ENCODE measurements at places on chromosomes 1 and 21.
A peak's percentile ranks its signal among the peaks of the same experiment; 100 is the strongest.

DNA sequence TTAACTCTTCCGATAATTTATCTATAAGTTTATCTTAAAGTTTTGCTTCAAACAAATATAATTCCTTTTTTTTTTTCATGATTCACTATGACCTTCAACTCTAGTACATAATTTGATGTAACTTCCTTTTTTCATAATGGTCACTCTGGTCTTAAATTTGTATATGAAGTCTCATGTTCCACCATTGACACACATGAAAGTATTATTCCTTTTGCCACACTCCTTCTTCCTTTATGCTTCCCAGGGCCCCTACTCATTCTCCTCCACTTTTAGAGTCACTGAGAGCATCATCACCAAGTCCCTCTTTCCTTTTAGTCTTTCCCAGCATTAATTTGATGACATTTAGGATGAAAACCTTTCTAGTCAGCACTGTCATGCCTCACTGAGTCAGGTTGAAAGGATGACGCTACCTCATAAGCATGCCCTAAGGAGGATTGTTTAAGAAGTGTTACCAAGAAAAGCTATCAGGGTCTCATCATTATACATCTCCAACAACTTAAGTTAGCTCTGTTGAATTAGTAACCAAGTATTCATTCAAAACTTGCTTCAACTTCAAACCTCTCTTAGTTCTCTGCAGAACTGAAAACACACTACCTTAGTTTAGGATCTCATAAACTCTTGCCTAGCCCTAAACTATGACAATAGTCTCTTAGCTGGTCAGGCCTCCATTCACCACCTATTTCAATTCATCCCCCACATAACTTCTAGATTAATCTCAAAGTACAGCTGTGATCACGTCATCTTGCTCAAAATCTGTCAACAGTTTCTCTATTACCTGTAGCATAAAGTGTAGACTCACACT, 14.5 kb downstream of the AUNIP start:
- no peak for DNase-seq

DNA sequence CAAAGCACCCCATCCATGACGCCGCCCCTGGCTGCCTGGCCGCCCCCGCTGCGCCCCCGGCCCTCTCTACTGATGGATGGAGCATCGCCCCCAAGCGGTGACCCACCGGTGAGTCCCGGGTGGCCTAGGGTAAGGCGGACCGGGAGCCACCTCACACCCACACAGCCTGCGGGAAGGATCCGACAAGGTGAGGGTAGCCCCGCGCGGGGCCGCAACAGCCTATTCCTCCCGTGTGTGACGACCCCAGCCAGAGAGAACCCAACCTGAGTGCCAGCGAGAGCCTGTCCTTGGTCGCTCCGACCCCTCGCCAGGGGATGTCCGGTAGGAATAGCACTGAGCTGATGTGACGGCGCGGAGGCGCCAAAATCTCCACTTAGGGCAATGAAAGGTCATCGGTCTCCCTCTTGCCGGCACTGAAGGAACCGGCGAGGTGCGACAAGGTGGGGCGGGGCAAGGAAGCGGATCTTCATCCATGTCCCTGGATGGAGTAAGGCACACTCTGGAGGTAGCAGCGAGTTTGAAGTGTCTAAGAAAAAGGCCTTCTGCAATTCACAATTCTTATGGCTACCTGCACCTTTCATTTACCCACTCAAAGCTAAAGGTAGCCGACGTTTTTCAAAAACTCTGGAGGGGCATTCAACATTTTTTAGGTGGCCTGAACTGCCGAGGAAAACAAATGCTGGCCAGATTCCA, 19.7 kb upstream of the CHIA start:
- no peak for DNase-seq

DNA sequence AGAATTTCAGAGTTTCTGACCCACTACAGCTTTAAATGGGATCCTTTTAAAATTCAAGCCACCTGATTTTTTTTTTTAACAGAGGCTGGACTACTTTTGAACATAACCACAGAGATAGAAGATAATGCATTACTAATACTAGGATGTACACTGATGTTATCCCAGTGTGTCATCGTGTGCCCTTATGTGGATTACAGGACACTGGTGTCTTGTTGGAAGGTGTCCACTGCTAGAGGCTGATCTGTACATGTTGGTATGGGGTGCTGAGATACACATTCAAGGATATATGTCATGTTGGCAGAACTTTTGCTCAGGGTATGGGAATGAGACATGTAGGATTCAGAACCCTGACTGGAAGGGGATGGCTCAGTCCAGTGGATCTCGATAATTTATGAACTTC, 56.3 kb downstream of the INAVA start:
- no peak for DNase-seq

- no peak for DNase-seq
Measured at GRCh38 chr21:27333096-27333495, 366.2 kb upstream of the ADAMTS5 start.

GRCh38 chr1:183021405-183022201, 1.6 kb upstream of the LAMC1 start:
- DNase-seq, result no peak

DNA sequence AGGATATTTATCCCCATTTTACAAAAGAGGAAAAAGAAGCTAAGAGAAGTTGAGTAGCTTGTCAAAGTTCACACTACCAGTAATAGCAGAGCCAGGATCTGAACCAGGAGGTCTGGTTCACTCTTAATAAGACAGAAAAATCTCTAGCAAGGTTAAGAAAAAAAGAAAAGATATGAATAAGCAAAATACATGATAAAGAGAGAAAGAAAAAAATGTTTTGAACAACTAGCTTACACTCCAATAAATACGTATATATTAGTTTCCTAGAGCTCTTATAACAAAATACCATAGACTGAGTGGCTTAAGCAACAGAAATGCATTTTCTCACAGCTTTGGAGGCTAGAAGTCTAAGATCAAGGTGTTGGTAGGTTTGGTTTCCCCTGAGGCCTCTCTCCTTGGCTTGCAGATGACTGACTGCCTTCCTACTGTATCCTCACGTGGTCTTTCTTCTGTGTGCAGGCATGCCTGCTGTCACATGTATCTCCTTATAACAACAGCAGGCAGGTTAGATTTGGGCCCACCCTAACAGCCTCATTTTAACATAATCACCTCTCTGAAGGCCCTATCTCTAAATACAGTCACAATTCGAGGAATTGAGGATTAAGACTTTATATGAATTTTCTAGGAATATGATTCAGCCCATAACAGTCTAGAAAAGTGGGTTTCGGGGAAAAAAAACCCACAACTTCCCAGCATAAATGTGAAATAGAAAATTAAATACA, 60.4 kb downstream of the LEPR start:
- no peak for DNase-seq

DNA sequence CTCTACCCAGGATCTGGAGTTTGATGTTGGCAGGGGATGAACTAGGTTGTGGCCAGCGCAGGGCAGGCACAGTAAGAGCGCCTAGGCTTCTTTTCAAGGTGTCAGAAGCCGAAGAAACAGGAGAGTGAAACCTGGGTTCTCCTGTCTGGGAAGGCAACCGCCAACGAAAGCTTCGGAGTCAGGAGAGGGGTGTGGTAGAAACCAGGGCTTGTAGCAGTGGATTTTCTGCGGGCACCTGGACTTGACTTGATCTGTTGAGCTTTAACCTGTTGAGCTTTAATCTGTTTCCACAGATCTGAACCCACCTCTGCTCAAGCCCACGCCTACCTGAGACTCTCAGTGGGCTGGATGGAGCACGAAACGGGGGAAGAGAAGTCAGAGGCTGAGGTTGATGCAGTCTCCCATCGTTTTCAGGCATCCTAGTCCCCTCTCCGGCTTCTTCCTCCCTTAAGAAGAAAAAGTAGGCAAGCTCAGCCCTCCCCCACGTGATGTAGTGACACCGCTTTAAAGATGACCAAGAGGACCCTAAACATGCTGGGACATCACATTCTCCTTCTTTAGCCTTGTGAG, 9.3 kb downstream of the HLX start:
- no peak for DNase-seq

- no peak for DNase-seq
Measured at GRCh38 chr1:224160171-224160682, 22.8 kb upstream of the DEGS1 start.

- peak; percentile 53 for DNase-seq
Measured at GRCh38 chr1:36366091-36366661, 19.5 kb downstream of the STK40 start.

GRCh38 chr1:118101515-118101844, 83.5 kb downstream of the SPAG17 start:
- DNase-seq, result no peak

DNA sequence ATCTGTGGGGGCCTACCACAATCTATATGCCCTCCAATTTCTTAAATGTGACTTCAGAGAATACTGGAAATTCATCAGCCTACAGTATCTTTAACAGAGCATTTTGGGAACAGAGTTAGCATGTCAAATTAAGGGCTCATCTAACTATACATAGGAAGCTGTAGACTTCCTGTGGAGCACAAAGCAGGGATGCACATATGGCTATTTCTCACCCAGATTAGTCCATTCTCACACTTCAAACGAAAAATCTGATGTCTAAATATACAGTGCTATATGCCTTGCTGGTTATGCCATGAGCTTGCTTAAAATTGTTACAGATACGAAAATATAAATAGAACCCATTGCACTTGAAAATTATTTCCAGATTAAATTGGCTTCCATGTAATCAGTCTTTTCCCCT, 1922.8 kb downstream of the MRPL39 start:
- DNase-seq, result no peak

DNA sequence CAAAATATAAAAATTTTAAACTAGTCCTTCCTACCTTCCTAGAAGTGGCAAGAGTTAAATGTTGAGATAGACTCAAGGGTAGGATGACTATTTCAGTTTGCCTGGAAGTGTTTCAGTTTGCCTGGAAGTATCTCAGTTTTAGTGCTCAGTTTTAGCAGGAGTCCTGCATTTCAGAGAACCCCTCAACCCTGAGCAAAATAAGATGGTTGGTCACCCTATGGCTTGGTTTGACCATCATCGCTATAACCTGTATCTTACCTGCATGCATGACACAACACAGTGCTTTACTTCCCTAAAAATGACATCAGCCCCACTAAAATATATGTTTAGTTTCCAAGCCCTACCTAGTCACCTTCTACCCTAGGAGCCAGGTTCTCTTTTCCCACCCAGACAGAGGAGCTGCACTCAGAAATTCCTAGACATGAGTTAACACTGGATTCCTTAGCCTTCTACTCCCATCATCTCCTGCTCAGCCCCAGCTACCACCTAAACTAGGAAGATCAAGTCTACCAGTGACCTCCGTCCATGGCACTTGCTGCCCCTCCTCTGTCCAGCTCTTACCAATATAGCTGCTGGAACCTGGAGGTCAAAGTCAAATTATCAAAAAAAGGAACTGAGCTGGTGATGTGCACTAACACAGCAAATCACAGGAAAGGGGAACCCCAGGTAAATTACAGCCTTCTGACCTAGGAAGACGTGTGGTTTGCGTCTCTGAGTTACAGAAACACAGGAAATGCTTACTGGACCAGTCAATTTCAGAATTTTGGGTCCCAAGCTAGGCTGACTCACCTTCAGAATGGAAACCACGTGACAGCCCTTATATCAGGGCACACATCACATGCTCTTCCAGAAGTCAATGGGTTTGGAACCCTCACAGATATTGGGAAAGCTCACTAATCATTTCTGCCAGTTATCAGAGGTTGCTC, 2.2 kb upstream of the G0S2 start:
- no peak for DNase-seq

DNA sequence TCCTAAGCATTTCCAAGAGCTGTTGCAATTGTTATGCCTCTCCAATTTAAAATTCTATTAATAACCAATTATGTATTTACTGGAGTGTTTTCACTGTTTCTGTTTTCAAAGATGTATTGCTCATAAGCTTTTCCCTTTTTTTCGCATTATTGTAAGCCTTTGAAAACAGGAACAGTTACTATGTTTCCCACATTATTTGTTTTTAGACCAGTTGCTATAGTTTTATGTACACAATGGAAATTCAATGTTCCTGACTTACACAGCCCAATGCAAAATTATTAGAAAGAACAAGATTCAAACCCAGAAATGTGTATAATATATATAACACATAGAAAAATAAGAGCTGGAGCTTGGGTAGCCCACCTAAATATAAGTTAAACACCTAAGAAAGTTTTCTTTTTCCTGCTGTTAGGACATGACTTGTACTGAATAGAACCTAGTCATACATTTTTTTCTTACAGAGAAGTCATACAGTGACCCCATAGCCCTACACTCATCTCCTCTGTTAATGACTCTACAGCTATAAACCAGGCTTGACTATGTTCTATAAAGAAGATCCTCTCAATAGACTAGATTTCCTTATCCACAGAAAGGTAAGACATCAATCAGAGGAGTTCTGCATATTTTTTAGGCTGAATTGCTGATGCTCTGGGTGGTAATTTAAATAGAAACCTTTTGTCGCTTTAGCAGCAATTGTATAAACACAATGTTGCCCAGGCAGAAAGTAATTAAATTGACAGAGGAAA, 299.6 kb downstream of the USH2A start:
- DNase-seq, result no peak

DNA sequence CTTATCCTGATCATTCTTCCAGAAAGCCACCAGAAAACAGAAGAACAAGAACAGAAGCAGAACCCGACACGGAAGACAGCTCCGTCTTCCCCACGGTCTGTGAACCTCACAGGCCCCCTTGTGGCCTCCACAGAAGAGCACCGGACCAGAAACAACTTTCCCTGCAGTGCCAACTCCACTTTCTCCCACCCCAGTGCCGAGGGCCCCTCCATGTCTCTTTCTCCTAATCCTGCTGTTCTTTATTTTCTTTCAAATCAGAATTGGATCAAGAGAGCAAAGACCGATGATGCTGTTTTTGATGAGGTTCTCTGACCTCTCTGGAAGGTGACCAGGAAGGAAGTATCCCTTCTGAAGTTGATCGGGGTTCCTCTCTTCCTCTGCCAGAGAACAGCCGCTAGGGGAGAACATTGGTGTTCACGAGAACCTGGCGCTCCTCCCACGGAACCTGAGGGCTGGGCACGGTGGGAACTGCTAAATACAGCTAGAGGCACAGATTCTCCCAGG, 58.9 kb upstream of the CTTNBP2NL start:
- no peak for DNase-seq

- DNase-seq, result no peak
Measured at GRCh38 chr1:194300776-194301175, 1114.4 kb upstream of the B3GALT2 start.

DNA sequence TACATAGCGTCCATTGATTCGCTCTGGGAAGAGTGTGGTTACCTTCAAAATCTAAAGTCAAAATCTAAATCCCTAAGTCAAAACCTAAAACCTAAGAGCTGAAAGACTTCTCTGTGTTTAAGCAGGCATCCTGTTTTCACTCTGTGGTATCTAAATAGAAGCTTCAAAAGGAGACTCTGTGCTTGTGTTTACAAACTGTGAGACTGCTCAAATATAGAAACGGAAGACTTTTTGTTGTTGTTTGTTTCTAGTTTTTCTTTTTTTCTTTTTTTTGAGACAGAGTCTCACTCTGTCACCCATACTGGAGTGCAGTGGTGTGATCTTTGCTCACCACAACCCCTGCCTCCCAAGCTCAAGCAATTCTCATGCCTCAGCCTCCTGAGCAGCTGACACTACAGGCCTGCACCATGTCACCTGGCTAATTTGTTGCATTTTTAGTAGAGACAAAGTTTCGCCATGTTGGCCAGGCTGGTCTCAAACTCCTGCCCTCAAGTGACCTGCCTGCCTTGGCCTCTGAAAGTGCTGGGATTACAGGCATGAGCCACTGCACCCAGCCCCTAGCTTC, 425.9 kb downstream of the SMYD3 start:
- no peak for DNase-seq

- peak; percentile 72 for DNase-seq
Measured at GRCh38 chr1:12448746-12449177, 169.2 kb downstream of the DHRS3 start.
